ENCODE measurements at places on chromosomes 6 and 20. TPM values are rescaled to one million over a fixed set of nuclear protein-coding genes. Genes with fewer than 3 reads are reported as not detected.

Gene KIF6
- total RNA-seq = 1.3 TPM

Gene TMC2
- not detected for total RNA-seq

Gene PPP1R16B
- total RNA-seq = not detected

Gene LHFPL5
- total RNA-seq = not detected

Gene SMLR1
- not detected for total RNA-seq
